ENCODE measurements at places on chromosomes 16 and 17. TPM values are rescaled to one million over a fixed set of nuclear protein-coding genes. Genes with fewer than 3 reads are reported as not detected.

The CCDC154 gene
- 2.2 TPM for total RNA-seq

The CENPX gene
- total RNA-seq: 29.4 TPM

The OR3A3 gene
- total RNA-seq: not detected

The LPO gene
- not detected for total RNA-seq

The ODAD4 gene
- 1.9 TPM for total RNA-seq

The EIF4A3 gene
- 73.0 TPM for total RNA-seq

The TMEM208 gene
- 16.5 TPM for total RNA-seq

The SMTNL2 gene
- total RNA-seq: 95.6 TPM

The FOXF1 gene
- total RNA-seq: 0.29 TPM

The STH gene
- total RNA-seq: 0.58 TPM

The ABCA5 gene
- 27.5 TPM for total RNA-seq

The NPB gene
- total RNA-seq: 1.3 TPM

The DNAH2 gene
- 0.47 TPM for total RNA-seq

The DUXB gene
- not detected for total RNA-seq

The PDE6G gene
- total RNA-seq: 4.4 TPM

The FOXO3B gene
- total RNA-seq: 11.3 TPM

The G6PC1 gene
- 6.0 TPM for total RNA-seq

The PPY gene
- total RNA-seq: not detected

The SNAI3 gene
- 8.2 TPM for total RNA-seq

The MYO15A gene
- total RNA-seq: 2.2 TPM

The OR3A2 gene
- 0.23 TPM for total RNA-seq

The AOC2 gene
- total RNA-seq: 1.6 TPM

The GPR142 gene
- 0.29 TPM for total RNA-seq

The PHOSPHO1 gene
- 23.2 TPM for total RNA-seq

The CMTM4 gene
- total RNA-seq: 89.0 TPM

The SOX15 gene
- 1.5 TPM for total RNA-seq

The DOC2B gene
- 63.1 TPM for total RNA-seq

The CRISPLD2 gene
- total RNA-seq: 20.4 TPM

The TBC1D3G gene
- total RNA-seq: 0.29 TPM

The ABCC11 gene
- total RNA-seq: 0.23 TPM

The HSF4 gene
- total RNA-seq: 5.6 TPM

The WIPF2 gene
- total RNA-seq: 10.5 TPM

The TAC4 gene
- not detected for total RNA-seq

The ACE gene
- 21.4 TPM for total RNA-seq

The SPATA22 gene
- total RNA-seq: 0.35 TPM

The MEIOB gene
- 0.29 TPM for total RNA-seq

The ZNF830 gene
- total RNA-seq: 10.3 TPM

The PMP22 gene
- 76.2 TPM for total RNA-seq

The ZMYND15 gene
- 0.99 TPM for total RNA-seq

The TBC1D3K gene
- not detected for total RNA-seq

The CCT6B gene
- total RNA-seq: 2.3 TPM

The GLIS2 gene
- total RNA-seq: 23.4 TPM

The ACSM2A gene
- 57.6 TPM for total RNA-seq

The DPEP3 gene
- not detected for total RNA-seq

The CFAP97D1 gene
- not detected for total RNA-seq

The PDILT gene
- total RNA-seq: not detected
